NCI-H2227 treated with DMSO at 0.1 percent for 48 hours (cell line): ENCODE measurements at places on chromosomes 12 and 14.
A peak's percentile ranks its signal among the peaks of the same experiment; 100 is the strongest.

DNA sequence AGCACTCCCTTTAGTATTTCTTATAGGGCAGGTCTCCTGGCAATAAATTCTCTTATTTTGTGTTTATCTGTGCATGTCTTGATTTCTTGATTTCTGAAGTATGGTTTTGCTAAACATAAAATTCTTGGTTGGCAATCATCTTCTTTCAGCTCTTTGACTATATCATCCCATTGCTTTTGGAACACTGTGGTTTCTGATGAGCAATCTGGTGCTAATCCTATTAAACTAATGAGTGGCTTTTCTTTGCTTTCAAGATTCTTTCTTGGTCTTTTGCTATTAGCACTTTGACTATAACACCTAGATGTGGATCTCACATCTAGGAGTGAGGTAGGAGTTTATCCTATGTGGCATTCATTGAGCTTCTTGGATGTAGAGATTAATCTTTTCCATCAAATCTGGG, 120.7 kb upstream of the MED13L start:
- DNase-seq: no peak

DNA sequence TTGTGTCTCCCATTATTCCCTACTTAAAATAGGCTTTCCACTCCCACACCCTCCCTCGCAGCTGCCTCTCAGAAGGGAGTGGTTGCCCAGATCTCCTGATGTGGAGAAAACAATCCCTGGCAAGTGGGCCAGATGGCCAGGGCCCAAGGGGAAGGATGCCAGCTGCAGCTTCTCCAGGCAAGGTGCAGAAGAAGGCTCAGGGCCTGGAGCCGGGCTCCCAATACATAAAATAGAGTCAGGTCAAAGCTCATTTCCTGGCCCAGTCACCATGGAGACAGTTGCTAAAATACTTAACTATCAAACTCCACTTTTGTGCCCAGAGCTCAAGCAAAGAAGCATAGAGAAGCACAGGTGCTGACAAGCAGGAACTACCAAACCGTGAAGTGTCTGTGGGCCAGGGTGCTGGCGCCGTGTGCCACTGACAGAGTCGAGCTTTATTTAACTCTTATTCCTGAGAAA, 45.7 kb upstream of the ITPR2 start:
- no peak for DNase-seq

- no peak for DNase-seq
These were observed 1.7 kb downstream of the KLHDC2 start for GRCh38 chr14:49769581-49770211.

DNA sequence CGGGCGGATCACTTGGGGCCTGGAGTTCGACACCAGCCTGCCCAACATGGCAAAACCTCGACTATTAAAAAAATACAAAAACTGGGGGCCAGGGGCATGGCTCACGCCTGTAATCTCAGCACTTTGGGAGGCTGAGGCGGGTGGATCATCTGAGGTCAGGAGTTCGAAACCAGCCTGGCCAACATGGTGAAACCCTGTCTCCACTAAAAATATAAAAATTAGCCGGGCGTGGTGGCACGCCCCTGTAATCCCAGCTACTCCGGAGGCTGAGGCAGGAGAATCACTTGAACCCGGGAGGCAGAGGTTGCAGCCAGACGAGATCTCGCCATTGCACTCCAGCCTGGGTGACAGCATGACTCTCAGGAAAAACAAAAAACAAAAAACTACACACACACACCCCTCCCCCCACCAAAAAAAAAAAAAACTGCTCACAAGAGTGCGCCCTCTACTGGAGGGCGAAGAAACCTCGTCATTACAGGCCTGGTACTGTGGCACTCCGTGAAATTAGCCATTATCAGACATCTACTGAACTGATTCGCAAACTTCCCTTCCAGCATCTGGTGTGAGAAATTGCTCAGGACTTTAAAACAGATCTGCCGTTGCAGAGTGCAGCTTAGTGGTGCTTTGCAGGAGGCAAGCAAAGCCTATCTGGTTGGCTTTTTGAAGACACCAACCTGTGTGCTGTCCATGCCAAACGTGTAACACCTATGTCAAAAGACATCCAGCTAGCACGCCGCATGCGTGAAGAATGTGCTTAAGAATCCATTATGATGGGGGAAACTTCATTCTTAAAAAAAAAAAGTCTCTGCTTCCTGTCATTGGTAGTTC, 7.7 kb downstream of the PPP1R3E start:
- peak; percentile 21 for DNase-seq
